ENCODE measurements at places on chromosomes 1 and 21.

- DNase-seq, result no peak
These were observed 15.3 kb upstream of the TRNAU1AP start for GRCh38 chr1:28537457-28538199.

DNA sequence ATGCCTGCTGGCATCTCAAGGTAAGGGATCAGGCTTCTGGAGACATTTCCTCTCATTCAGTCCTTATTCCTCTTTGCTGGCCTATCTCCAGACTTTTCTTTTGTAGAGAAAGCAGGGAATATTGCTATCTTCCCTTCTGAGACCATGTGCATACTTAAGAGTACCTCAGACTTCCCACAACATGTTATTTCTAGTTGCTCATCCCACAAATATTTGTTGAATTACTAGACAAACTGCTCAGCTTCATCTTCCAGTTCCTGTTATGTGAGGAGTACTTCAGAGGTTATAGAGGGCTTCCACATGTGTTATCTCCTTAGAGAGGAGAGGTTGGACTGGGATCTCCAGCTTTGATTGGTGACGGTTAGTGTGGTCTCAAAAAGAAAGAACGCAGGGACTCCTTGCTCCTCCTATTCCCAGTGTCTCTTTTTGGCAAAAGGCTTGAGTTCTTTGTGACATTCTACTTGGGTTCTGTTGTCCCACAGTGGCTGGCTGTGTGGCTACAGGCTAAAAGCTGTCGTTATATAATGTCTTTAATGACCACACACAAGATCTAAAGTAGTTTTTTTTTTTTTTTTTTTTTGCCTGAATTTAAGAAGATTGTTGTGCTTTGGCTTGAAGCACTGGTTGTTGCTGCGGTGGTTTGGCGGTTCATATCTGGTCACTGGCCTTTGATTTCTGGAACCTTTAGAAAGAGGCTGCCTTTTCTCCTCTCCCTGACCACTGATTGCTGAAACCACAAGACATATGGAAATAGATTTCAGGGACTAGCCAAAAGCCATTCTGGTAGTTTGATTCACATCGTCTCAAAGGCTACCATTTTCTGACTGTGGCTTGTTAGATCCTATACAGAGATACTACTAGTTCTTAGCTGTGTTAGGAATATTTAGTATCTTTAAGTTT is 78.7 kb downstream of the FGGY start:
- no peak for DNase-seq

GRCh38 chr1:62841587-62842169 is 57.7 kb downstream of the ATG4C start:
- DNase-seq, result peak; percentile 75

GRCh38 chr1:59997479-59998115 is 71.0 kb upstream of the CYP2J2 start:
- DNase-seq, result no peak

GRCh38 chr1:18955441-18956192 is 859 bp downstream of the IFFO2 start:
- peak; percentile 30 for DNase-seq

GRCh38 chr1:201489643-201490261 is 17.2 kb downstream of the CSRP1 start:
- no peak for DNase-seq

DNA sequence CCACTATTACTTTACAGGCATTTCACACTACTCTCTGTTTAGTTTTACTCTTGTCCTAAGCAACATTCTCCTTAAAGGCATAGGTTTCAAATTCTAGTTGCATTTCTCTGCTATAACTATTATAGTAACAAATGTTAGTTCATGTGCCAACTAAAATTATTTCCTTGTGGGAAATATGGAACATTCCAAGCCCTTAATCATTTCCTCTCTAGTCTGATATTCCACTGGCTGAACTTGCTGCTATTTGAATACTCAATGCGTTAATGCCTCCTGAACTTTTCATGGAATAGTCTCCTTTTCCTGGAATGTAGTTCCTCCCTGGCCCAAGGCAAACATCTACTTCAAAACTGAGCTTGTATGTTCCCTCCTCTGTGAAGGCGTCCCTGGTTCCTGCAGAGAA is 19.3 kb upstream of the TBX19 start:
- no peak for DNase-seq

DNA sequence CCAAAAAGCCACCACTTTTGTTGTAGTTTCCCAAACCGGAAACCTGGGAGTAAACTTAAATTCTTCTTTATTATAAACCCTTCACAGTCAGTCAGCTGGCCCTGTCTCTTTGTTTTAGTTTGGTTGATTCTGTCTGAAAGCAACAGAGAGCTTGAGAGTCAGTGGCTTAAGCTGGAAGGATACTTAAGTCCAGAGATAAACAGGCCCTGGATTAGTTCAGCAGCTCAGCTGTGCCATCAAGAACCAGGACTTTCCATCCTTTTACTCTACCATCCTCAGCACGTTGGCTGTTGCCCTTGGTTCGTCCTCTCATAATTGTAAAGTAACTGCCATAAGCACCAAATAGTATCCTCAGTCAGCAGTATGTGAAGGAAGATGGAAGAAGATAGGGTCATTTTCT is 4.5 kb downstream of the DESI2 start:
- DNase-seq, result no peak

All from DMS79 treated with DMSO at 0.1 percent for 48 hours (cell line).